ENCODE measurements at places on chromosomes 13 and 19.

- DNase-seq: no peak
Measured at GRCh38 chr19:16366056-16366432, 41.4 kb downstream of the KLF2 start.

DNA sequence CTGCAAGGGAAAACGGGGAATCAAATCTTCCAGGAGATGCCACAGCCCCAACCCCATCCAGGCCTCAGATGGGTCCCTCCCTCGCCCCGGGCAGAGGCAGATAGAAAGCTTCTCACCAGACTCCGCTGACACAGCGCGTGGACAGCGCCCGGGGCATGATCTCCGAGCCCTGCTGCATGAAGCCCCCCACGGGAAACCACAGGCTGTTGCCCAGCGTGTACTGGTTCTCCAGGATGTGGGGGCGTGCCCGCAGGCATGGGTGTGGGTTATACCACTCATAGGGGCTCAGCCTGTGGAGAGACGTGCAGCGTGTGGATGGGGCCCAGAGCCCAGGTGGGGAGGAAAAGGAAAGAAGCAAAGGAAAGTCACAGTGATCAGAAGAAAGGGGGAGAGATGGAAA is 27.2 kb upstream of the ATP1A3 start:
- DNase-seq: no peak

DNA sequence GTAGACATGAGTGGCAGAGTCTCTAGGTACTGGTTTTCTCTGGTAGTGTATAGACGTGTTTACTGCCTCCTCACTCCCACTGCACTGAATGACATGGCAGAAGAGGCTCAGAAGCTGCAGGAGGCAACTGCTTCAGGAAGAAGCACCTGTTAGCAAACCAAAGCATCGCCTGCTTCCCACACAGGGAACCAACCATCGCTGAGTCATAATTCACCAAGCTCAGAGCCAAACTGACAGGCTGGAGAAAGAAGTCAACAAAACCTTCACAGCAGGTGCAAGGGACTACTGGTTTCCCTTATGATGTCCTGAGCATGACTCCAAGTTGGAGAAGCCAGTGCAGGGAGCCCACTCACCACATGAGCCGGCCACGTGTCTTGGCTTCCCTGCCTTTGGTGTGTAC is 69.8 kb downstream of the KCTD12 start:
- no peak for DNase-seq

GRCh38 chr13:105788530-105788929 is 746.9 kb downstream of the EFNB2 start:
- no peak for DNase-seq

DNA sequence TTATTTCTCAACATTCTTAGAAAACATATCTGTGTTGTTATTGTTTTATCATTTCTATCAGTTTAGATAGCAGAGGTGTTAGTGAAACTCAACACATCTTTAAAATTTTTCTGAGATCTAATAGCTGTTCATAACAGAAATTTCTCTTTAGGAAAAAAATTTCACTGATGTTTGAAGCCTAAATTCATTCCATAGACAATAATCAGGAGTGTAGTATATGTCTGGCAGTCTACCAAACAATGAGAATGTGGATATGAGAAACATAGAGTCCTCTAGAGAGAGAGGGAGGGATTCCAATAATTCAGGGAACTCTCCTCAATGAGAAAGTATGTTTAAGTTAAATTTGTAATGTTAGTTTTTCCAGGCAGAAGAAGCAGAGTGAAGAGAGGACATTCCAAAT is 118.2 kb upstream of the EDNRB start:
- no peak for DNase-seq

DNA sequence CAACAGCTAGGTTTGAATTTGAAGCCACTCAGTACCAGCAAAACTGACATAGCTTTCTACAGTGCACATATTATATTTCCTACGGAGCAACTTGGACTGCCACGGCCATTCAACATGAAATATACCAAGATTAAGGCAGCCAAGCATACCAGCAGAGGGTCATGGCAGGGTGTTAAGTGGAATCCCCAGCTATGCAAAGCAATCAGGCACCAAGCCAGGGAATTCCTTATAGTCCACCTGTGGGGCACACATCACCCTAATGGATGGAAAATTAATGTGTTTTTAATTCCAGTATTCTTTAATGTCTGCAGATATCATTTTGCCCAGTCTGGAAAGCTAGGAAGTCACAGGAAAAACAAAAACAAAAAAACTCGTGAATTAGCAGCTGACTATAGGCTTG is 1190.3 kb downstream of the EFNB2 start:
- no peak for DNase-seq

DNA sequence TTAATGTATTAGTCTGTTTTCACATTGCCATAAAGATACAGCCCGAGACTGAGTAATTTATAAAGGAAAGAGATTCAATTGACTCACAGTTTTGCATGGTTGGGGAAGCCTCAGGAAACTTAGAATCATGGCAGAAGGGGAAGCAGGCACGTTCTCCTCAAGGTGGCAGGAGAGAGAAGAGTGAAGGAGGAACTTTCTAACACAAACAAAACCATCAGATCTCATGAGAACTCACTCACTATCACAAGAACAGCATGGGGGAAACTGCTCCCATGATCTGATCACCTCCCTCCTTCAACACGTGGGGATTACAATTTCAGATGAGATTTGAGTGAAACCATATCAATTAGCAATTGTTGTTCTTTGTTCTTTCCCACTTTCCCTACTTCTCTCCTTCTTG is 689.0 kb upstream of the SLITRK1 start:
- DNase-seq: no peak

DNA sequence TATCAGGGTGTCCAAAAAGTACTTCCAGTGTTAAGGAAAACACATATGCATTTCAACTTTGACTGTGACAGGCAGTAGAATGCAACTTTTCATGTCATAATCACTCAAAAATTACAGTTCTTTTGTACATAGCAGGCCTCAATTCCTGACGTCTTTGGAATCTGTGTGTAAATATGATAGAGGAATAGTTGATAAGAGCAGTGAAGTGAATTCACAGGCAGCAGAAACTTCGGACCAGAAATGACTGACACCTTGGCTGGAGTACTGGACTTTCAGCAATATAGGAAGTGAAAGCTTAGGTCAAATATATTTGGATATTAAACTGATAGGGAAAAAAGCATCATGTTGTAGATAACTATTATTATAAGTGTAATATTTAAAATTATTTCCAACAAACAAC is 1741.2 kb upstream of the PCDH20 start:
- DNase-seq: no peak

- no peak for DNase-seq
Measured at GRCh38 chr13:53152057-53152421, 123.4 kb downstream of the OLFM4 start.

- DNase-seq: no peak
Measured at GRCh38 chr13:50334115-50334778, 319.0 kb downstream of the KCNRG start.

All from T-helper 1 cell (primary cell).